NCI-H446 treated with DMSO at 0.1 percent for 48 hours (cell line): ENCODE measurements at places on chromosomes 6 and 20.

GRCh38 chr20:19808498-19808897, 50.4 kb downstream of the RIN2 start:
- DNase-seq: no peak

- DNase-seq: peak; percentile 53
Measured at GRCh38 chr6:150016324-150017185, 8.8 kb downstream of the RAET1L start.

DNA sequence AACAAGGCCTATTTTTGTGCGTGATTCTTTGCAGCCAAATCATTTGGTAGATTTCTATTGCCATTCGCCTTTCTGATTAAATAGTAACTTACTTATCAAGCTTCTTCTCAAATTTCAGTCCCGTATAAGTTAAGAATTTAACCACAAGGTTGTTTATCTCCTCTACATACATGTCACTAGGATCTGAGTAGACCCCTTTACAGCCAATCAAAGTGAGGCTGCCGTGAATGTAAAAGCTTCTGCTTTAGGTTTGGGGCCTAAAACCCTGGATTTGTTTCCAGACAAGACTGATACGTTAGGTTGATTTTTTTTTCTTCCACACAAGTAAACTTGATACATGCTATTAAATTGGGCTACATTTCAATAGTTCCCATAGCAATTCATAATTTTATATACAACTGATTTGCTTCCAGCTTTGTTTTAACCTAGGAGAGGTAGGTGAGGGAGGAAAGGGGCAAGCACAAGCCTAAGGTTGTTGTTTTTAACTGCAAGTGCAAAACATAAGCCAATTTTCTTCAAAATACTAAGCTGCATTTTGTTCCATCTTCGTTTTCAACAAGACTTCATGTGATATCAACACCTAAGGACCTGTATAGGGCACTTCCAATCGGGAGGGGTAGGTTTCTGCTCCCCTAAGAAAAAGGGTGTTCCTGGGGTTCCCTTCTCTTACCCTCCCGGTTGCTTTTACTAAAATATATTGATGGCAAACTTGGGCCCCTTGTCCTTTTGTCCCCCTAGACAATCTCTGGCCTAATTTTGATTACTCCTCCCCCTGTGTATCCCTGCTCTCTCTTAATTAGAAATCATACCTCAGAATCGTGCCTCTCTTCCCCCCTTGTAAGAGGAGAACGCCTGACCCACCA, 1.7 kb downstream of the RANBP9 start:
- DNase-seq: no peak

- DNase-seq: no peak
Measured at GRCh38 chr6:149453597-149454345, 31.0 kb downstream of the ZC3H12D start.

GRCh38 chr6:122025104-122025503, 374.3 kb upstream of the HSF2 start:
- DNase-seq: no peak

- no peak for DNase-seq
Measured at GRCh38 chr20:4563534-4563933, 158.2 kb upstream of the PRND start.

DNA sequence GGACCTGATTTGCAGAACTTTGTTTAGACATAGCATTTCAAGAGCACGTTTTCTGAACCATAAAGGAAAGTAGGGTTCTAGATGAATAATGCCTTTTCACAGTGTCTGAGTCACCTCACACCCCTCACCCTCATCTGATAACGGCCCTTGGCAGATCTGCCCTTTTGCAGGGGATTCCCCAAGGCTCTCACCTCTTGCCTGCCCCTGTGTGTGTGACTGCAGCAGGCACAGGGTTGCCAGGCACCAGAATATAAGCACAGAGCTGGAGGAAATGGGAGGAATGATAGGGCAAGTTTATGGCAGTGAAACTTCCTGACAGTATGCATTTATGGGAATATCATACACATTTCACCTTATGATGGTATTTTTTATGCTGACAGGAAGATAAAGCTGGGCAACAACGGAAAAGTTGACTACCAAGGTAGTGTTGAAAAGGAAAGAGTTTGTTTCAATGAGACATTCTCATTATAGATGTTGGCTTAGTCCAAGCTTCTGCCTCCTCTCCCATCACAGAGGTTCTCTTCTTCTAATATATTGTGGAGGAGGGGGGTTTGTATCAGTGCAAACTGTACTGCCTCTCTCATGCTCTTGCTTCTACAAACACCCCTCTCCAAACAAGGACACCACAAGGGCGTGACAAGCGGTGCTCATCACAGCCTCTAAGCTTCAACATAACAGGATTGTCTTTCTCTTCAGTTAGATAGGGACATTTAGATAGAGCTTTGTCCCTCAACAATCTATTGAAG, 101.5 kb upstream of the BACH2 start:
- no peak for DNase-seq

GRCh38 chr6:7142918-7143475, 35.2 kb downstream of the RREB1 start:
- no peak for DNase-seq

DNA sequence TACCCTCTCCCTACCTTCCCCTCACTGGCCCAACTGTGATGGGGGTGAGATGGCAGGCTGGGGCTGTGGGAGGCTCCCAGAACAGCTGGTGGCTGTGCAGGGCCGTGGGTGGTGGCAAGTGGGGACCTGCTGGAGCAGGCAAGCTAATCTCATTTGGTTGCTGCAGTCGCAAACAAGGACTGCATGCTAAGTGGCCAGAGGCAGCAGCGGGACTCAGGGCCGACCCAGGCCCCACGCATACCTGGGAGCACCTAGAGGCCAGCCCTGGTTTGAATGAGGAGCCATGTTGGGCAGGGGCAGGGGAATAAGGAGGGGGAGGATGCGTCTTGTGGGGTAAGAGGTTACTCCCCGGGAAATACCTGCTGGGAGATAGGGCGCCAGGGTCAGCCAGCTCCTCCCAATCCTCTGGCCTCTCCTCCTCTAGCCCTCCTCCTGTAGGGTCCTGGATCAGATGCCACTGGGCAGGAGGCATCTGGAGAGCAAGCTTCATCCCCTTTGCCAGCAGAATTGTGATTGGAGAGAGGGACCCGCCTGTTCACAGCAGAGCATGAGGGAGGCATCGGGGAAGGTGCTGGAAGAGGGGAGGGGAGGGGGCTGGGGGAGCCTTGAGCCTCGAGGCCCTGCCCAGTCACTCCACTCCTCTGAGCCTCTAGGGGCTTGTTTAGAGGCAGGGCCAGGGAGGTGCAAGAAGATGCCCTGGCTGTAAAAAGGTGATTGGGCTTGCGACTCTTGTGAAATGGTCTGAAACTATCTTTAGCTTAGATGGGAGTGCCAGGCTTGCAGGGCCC, 24.3 kb upstream of the CDH22 start:
- DNase-seq: peak; percentile 35

DNA sequence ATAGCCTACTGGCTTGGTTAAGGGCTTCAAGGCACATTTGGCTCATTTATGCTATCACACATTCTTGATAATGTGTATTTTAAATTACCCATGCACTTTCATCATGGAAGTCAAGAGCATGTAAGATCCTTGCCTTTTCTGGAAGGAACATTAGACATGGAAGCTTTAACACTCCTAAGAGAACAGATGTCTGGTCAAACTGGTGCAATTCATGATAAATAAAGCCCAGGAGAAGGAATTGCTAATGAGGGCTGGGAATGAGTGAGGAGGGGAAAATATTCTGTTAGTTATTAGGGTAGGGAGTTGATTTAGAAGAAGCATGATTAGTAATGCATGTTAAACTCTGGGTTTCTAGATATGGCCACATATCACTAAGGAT, 688.6 kb upstream of the CITED2 start:
- DNase-seq: no peak

GRCh38 chr20:14055127-14055742, 59.9 kb downstream of the MACROD2 start:
- peak; percentile 43 for DNase-seq

DNA sequence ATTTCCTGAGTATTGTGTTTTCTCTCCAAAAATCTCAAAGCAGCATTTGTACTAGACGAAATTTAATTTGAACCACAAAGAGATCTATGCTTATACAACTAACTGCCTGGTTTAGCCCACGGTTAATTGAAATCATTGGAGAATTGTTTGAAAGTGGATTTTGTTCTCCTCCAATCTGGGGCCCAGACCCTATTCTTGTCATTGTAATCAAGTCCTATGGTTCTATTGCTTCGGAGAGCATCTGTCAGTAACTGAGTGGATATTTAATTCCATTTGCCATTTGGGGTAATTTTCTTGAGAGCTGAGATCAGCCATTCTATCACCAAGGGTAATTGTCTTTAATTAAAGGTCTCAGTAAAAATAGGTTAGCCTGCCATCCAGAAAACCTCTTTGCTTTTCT, 117.0 kb upstream of the KCNG1 start:
- no peak for DNase-seq

DNA sequence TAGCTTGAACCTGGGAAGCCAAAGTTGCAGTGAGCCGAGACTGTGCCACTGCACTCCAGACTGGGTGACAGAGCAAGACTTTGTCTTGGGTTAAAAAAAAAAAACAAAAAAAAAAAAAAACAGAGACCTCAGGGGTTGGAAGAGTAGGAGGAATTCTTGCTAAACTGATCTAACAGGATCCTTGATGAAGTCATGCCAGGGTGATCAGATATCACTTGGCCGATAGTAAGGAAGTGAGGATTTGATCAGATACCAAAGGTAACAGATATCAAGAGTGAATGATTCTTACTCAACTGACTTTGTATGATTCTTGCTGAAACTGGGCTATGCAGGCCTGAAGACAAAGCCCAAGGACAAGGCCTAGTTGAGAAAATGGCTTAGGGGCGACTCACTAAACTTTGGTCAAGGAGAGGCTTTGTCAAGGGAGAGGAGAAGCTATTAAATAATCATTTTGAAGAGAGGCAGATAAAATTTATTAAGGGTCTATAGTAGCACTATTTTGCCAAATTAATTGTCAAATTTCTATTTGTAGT, 624.7 kb downstream of the UTRN start:
- no peak for DNase-seq

DNA sequence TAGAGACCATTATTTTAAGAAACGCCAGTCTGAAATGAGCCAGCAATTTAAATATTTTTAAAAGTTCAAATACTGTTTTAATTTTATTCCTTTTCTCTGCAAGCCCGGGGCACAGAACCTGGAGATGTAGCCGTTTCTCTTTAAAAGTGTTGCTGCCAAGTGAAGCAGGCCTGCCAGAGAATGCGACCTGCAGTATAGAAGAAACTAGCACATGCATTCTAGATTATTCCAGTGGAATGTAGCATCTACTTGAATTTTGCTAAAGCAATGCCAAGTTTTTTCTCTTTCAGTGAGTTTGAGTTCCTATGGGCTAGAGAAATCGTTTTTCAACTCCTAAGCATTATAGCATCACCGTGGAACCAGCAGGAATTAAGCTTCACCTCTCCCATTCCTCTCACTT, 101.3 kb downstream of the QRSL1 start:
- DNase-seq: peak; percentile 50

GRCh38 chr6:53544217-53544469, 758 bp downstream of the GCLC start:
- no peak for DNase-seq

DNA sequence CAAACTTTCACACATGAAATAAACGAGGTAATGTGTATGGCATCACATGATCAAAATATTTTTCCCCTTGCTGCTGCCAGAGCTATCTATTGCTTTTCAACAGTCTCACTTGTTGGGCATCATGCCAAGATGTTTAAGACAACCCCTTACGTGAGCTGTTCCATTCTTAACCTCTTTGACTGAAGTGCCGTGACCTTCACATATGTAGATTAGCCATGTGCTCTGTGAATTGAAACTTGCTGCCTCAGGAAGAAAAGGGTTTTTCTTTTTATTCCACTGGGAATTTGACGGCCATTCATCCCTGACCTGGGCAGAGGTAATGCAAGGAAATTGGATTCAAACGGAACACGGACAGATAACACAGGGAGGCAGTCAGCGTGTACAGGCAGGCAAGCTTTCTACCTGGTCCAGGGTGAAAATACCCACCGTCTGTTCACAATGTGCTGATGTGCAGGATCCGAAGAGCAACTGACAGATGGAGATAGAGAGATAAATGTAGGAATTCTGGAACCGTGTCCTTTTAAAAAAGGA, 14.2 kb downstream of the ARID1B start:
- peak; percentile 32 for DNase-seq

- no peak for DNase-seq
Measured at GRCh38 chr6:79094938-79095337, 16.9 kb upstream of the PHIP start.

- DNase-seq: no peak
Measured at GRCh38 chr6:56933650-56934049, 21.3 kb upstream of the BEND6 start.

- peak; percentile 47 for DNase-seq
Measured at GRCh38 chr6:15264902-15265761, 19.3 kb downstream of the JARID2 start.

DNA sequence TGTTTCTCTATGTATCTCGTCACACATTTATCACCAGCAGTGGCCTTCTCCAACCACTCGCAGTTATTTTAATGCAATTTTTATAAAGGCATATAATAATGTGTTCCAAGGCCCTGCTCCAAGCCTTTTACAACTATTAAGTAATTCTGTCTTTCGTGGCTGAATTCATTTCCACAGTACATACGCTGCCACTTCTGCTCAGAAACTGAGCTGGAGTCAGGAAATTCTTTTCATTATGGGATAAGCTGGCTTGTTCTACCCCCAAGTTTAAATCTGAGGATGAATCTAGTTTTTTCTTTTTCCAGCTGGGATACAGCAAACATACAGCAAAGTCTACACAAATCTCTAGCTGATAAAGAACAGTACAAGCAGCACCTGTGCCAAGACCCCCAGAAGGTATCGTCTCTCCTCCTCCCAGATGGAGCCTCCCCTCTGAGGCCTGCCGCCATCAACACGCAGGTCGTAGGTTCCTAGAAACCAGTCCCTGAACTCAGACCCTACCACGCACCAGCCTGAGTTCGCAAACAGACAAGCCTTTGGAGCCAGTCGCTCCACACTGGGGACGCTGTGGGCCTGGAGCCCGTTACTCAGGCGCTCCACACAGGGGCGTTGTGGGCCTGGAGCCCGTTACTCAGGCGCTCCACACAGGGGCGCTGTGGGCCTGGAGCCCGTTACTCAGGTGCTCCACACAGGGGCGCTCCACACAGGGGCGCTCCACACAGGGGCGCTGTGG, 263.5 kb downstream of the THBS2 start:
- DNase-seq: no peak

DNA sequence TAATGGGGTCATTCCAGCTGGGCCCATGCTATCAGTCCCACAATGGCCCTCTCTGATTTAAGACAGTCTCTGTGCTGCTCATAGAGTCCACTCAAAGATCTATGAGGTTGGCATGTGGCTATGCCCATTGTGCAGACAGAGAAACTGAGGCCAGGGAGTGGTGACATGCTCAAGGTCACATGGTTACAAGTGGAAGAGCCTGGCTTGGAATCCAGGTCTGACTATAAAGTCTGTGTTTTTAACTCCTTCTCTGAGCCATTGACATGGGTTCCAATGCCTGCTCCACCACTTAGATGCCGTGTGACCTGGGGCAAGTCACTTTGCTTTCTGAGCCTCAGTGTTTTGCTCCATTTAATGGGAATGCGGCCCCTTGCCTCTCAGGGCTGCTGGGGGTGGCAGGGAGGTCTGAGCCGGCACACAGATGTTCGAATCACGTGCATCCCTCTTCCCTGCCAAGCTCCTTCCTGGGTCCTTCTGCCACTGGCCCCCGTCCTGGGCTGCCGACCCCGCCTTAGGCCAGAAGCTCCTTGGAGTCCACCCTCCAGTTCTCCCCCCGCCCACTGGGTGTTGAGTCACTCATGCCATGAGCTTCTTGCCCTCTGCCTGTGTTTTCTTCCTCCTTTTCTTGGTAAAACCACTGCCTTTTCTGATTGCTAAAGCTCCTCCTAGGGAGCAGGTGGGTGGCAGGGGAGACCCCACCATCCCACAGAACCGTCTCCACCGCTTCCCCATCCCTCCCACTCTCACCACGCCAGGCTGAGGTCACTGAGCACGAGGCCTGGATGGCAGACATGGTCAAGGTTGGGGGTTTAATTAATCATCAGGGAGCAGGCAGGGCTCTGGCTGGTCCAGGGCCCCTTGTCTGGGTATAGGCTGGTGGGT, 35.7 kb downstream of the CEBPB start:
- DNase-seq: no peak
